8988T (cell line): ENCODE measurements at places on chromosomes 5 and 9.

DNA sequence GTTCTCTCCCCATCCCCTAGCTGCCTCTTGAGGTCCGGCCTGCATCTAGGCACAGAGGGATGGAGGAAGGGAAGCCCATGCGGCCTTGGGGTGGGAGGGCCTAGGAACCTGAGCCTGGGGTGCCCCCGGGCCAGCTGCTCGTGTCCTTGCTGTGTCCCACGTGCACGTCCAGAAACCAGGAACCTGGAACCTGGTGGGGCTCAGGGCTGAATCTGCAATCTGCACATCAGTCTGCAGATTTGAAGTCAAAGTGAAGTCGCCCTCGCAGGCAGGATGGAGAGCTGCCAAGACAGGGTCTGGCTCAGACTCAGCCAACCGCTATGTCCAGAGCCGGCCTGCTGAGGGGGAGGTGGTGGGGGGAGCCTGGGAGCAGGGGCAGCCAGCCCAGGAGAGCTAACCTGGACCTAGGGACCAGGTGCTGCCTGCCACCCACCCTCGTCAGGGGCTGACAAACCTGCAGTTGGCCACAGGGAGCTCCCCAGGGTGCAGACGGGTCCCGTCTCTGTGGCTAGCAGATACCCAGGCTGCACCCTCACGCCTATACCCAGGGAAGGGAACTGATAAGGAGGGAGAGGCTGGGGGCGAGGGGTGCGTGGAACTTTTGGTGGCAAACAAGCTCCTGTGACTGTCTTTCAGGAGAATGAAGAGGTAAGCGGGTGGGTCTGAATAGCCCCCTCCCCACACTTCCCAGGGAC lies 103.5 kb upstream of the SIMC1 start:
- no peak for DNase-seq

- DNase-seq, result no peak
Measured at GRCh38 chr5:91104062-91104448, 279.1 kb downstream of the ARRDC3 start.

DNA sequence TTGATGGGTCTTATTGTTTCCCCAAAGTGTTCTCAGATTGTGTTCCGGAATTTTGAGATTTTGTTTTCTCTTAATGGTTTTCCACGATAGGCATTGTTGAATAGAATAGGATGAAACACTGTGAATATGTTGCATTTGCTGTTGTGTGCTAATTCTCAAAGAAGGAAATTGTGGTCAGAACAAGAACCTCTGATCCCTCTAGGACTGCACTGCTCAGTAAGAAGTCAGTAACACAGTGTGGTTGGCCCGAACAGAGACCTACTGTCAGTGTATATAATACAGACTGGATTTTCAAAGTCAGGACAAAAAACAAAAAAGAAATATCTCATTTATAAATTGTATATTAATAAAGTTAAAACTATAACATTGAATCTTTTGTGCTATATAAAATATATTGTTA lies 494.8 kb downstream of the MAT2B start:
- no peak for DNase-seq

- no peak for DNase-seq
Measured at GRCh38 chr5:98735806-98736507, 37.5 kb upstream of the RGMB start.

DNA sequence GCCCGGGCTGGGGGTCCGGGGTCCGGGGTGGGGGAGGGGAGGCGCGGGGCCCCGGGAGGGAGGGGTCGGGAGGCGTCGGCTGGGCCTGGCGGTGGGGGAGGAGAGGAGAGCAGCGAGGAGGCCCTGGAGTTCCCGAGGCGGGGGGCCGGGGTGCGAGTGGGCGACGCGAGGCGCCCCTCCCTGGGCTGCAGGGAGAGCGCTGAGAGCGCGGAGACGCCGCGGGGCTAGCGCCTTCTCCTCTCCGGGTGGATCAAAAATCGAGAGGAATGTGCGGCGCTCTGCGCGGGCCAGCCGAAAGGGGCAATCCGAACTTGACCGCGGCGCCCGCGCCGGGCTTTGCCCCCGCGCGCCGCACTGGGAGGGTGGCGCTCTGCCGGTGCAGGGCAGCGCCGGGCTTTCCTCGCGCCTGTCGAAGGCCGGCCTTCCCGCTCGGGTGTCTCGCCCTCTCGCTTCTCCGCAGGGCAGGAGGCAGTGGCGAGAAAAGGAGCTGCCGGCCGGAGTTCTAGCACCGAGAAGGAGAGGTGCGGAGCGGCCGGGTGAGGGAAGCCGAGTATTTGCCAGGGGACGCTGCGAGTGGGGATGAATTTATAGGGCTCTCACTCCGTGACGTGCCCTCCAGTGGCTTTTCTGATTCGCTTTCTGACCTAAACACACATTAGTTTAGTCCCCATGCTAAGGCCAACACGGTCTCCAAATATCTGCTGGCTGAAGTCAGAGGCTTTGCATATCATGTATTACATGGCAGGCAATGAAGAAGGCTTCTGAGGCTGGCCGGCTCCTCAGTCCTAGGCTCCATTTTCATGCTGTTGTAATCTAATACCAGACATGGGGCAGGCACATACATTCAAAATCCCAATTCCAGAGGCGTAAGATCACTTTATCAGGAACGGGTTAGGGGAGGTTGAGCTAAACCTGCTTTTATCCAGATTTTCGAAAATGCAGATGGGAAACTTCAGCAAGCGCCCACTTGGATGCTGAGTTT lies 503 bp upstream of the GDNF start:
- DNase-seq, result peak; percentile 71
